CD8-positive, alpha-beta memory T cell (primary cell): ENCODE measurements at places on chromosomes 5 and 9. TPM values are rescaled to one million over a fixed set of nuclear protein-coding genes. Genes with fewer than 3 reads are reported as not detected.

DNA sequence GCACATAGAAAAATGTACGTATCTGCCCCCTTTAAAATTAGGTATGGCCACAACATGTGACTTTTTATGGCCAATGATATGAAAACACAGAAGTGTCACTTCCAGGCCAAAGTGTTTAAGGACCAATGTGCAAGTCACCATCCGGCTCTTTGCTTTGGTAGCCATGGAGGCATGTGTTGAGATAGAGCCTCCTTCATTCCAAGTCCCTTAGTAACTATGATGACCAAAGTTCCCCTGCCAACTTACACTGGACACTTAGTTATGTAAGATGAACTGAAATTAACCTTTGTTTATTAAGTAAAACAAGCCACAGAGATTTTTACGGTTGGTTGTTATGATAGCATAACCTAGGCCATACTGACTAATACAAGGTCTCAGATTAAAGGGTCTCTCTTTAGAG, 51.0 kb downstream of the FBN2 start:
- H3K27me3 ChIP-seq, result no peaks in the 10 kb centered on the region
- H3K4me3 ChIP-seq, result no peak overlapping the region
- no peak for DNase-seq
- no peaks in the 10 kb centered on the region for H3K36me3 ChIP-seq

The TAF11L10 gene
- total RNA-seq, result not detected

GRCh38 chr5:141680751-141681201, 1.3 kb downstream of the ARAP3 start:
- H3K4me3 ChIP-seq, result no peak overlapping the region
- H3K27me3 ChIP-seq, result no peaks in the 10 kb centered on the region
- peaks cover 27% of the 10 kb centered on the region for H3K4me1 ChIP-seq
- DNase-seq, result no peak
- peak overlapping the region; percentile 38 for H3K27ac ChIP-seq

DNA sequence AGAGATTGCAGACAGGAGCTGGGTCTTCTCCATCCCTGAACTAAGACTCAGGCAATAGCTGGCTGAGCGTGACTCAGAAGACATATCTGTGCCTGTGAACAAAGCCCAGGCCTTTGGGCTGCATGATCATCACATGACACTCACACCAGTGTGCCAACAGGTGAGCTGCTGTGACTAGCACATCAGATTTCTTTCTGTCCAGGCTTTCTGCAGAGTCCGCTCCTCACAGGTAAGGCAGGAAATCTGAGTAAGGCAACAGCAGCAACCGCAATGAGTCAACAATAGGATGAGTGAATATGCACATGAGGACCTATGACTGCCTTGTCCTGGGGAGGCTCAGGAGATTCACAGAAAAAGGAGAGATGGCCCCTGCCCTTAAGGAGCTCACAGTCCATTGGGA, 293.6 kb downstream of the ACTL7B start:
- H3K27ac ChIP-seq, result no peak overlapping the region
- H3K36me3 ChIP-seq, result no peaks in the 10 kb centered on the region
- H3K4me3 ChIP-seq, result no peak overlapping the region
- no peaks in the 10 kb centered on the region for H3K4me1 ChIP-seq
- no peaks in the 10 kb centered on the region for H3K27me3 ChIP-seq

- H3K27ac ChIP-seq, result no peak overlapping the region
- no peak for DNase-seq
- no peak overlapping the region for H3K4me3 ChIP-seq
- no peaks in the 10 kb centered on the region for H3K4me1 ChIP-seq
- no peaks in the 10 kb centered on the region for H3K27me3 ChIP-seq
- H3K36me3 ChIP-seq, result no peaks in the 10 kb centered on the region
These were observed 35.9 kb downstream of the MAMDC2 start for GRCh38 chr9:70079417-70080037.

The FOXD4L4 gene
- 0.27 TPM for total RNA-seq

DNA sequence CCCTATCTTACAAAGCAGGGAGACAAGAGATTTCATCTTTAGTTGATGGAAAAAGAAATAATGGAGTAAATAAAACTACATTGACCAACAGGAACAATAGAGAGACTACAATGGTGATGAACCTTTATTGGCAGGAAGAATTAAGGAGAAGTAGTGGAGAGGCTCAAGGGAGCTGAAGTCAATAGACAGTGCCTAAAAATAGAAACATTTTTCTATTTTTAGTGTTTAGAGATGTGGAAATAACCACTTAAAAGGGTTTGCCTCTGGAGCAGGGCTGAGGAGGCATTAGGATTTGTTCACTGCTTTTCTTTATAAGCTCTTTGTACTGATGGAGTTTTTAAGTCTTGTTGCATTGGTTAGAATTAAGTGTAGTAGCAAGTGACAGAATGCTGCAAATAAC, 98.4 kb upstream of the ERCC6L2 start:
- H3K4me3 ChIP-seq, result no peak overlapping the region
- DNase-seq, result no peak
- H3K4me1 ChIP-seq, result no peaks in the 10 kb centered on the region
- no peaks in the 10 kb centered on the region for H3K27me3 ChIP-seq
- no peaks in the 10 kb centered on the region for H3K36me3 ChIP-seq

The CCDC192 gene
- not detected for total RNA-seq

DNA sequence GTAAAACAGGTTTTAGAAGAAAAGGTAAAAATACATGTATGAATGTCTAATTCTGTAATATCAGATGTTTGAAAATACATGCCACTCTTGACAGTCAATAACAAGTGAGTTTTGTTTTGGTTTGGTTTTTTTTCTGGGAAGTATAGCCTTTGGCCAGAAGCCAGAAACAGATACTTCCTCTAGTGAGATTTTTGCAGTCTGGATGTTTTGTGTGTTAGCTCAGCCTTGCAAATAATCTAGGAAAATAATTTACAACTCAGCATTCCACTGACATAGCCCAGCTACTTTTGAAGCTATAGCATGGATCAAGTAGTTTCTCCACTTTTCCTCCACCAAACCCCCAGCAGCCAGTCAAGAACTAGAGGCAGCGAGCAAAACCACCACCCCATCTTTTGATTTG, 56.7 kb downstream of the SLC1A1 start:
- no peak for DNase-seq
- peaks cover 15% of the 10 kb centered on the region for H3K4me1 ChIP-seq
- no peaks in the 10 kb centered on the region for H3K27me3 ChIP-seq
- no peak overlapping the region for H3K27ac ChIP-seq

GRCh38 chr5:168607946-168608345, 28.8 kb upstream of the PANK3 start:
- H3K4me3 ChIP-seq, result no peak overlapping the region
- H3K27ac ChIP-seq, result no peak overlapping the region
- H3K27me3 ChIP-seq, result no peaks in the 10 kb centered on the region
- H3K4me1 ChIP-seq, result no peaks in the 10 kb centered on the region
- no peak for DNase-seq

- no peaks in the 10 kb centered on the region for H3K36me3 ChIP-seq
- no peaks in the 10 kb centered on the region for H3K27me3 ChIP-seq
- no peak for DNase-seq
- no peak overlapping the region for H3K4me3 ChIP-seq
- H3K4me1 ChIP-seq, result no peaks in the 10 kb centered on the region
- no peak overlapping the region for H3K27ac ChIP-seq
These were observed 421.6 kb downstream of the IRX1 start for GRCh38 chr5:4017076-4017803.

DNA sequence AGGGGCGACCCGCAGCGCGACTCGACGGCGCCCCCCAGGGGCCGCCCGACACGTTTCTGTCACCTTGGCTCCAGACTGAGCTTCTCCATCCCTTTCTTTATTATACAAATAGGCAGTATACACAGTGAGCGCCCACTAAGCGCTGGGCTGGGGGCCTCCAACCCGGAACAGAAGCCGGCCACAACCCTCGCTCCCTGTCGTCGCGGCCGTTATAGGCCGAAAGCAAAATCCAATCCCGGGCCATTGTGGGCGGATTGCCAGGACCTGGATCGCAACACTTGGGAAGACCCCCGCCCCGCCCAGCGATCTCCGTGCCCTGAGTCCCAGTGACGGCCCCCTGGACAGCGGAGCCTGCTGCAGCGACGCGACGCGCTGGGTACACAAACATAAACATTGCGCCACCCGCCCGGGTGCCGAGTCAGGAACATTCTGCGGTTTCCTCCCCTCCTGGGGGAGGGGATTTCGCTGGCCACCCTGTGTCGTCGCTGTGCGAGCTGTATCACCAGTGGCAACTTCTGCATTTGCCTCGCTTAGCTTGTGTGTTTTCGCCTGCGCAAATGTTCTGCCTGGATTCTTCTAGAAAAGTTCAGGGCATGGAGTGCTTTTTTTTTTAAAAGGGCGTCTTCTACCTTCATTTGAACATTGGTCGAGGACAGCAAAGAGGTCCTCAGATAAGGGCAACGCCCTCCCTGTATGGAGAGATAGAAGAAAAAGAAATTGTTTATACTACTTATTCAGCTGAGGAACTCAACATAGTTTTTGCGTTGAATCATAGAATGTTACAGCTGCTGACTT, 1.3 kb upstream of the DUSP1 start:
- DNase-seq, result peak; percentile 80
- H3K4me1 ChIP-seq, result peaks cover 48% of the 10 kb centered on the region
- peak overlapping the region; percentile 87 for H3K4me3 ChIP-seq
- H3K27me3 ChIP-seq, result no peaks in the 10 kb centered on the region
- peaks cover 16% of the 10 kb centered on the region for H3K36me3 ChIP-seq
- peak overlapping the region; percentile 100 for H3K27ac ChIP-seq

- no peaks in the 10 kb centered on the region for H3K36me3 ChIP-seq
- H3K27me3 ChIP-seq, result no peaks in the 10 kb centered on the region
- no peak overlapping the region for H3K27ac ChIP-seq
These were observed 747.1 kb downstream of the CETN3 start for GRCh38 chr5:89662499-89662898.

The PRLR gene
- not detected for total RNA-seq

GRCh38 chr9:4591123-4591500, 71.0 kb upstream of the PLPP6 start:
- no peak overlapping the region for H3K4me3 ChIP-seq
- H3K4me1 ChIP-seq, result peaks cover 17% of the 10 kb centered on the region
- no peaks in the 10 kb centered on the region for H3K36me3 ChIP-seq
- no peaks in the 10 kb centered on the region for H3K27me3 ChIP-seq

- DNase-seq, result no peak
- no peaks in the 10 kb centered on the region for H3K4me1 ChIP-seq
- no peak overlapping the region for H3K4me3 ChIP-seq
- H3K36me3 ChIP-seq, result no peaks in the 10 kb centered on the region
- H3K27me3 ChIP-seq, result no peaks in the 10 kb centered on the region
These were observed 73.8 kb downstream of the MRPL36 start for GRCh38 chr5:1725641-1726468.

GRCh38 chr5:93831449-93831848, 90.0 kb upstream of the POU5F2 start:
- no peak overlapping the region for H3K4me3 ChIP-seq
- H3K4me1 ChIP-seq, result no peaks in the 10 kb centered on the region
- H3K27me3 ChIP-seq, result no peaks in the 10 kb centered on the region
- H3K36me3 ChIP-seq, result no peaks in the 10 kb centered on the region

The CCL27 gene
- 0.35 TPM for total RNA-seq

DNA sequence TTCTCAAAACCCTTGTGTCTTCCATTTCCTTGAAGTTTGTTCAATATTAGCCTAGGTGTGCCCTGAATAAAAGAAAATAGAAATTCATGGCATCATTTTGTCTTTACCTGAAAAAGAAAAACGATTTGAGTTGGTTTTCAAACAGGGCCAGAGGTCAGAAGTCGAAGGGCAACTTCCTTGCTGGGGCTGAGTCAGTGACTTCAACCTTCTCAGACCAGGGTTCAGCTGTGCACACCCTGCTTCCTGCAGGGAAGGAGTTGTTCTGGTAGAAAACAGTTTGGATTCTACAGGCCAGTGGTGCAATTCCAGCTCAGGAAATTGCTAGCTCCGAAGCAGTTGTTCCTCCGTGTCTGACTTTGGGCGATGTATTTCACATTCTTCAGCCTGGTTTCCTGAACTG, 132.1 kb upstream of the SLC30A5 start:
- DNase-seq, result no peak
- no peak overlapping the region for H3K4me3 ChIP-seq
- no peak overlapping the region for H3K27ac ChIP-seq
- no peaks in the 10 kb centered on the region for H3K4me1 ChIP-seq

The SIT1 gene
- 43.1 TPM for total RNA-seq

The GADD45G gene
- 2.6 TPM for total RNA-seq

GRCh38 chr5:54018438-54018837, 291.9 kb downstream of the ARL15 start:
- no peak for DNase-seq
- H3K4me3 ChIP-seq, result no peak overlapping the region
- no peaks in the 10 kb centered on the region for H3K27me3 ChIP-seq
- H3K36me3 ChIP-seq, result no peaks in the 10 kb centered on the region
- H3K27ac ChIP-seq, result no peak overlapping the region
- H3K4me1 ChIP-seq, result peaks cover 12% of the 10 kb centered on the region

- H3K27me3 ChIP-seq, result no peaks in the 10 kb centered on the region
- DNase-seq, result no peak
- no peaks in the 10 kb centered on the region for H3K4me1 ChIP-seq
- H3K36me3 ChIP-seq, result no peaks in the 10 kb centered on the region
- no peak overlapping the region for H3K27ac ChIP-seq
These were observed 146.4 kb downstream of the GCNT1 start for GRCh38 chr9:76605321-76605900.
